Hair follicular keratinocyte (primary cell): ENCODE measurements at places on chromosomes 6 and 20. TPM values are rescaled to one million over a fixed set of nuclear protein-coding genes. Genes with fewer than 3 reads are reported as not detected.

FILIP1 gene
- not detected in 2 replicates for total RNA-seq

WFDC5 gene
- 0.23 and 1.6 TPM in 2 replicates for total RNA-seq

BMP2 gene
- 5.6 and 9.9 TPM in 2 replicates for total RNA-seq

CST5 gene
- total RNA-seq: not detected in 2 replicates

DLK2 gene
- 36.1 and 47.8 TPM in 2 replicates for total RNA-seq

RFX6 gene
- not detected in 2 replicates for total RNA-seq

SFTA2 gene
- total RNA-seq: not detected in 2 replicates

VWA7 gene
- 0.19 and 0.86 TPM in 2 replicates for total RNA-seq

ACSS2 gene
- total RNA-seq: 114 and 168 TPM in 2 replicates

NINL gene
- total RNA-seq: 2.9 and 6.3 TPM in 2 replicates

MLN gene
- not detected in 2 replicates for total RNA-seq

PKHD1 gene
- total RNA-seq: not detected in 2 replicates

BPIFB6 gene
- not detected in 2 replicates for total RNA-seq

ANKRD60 gene
- not detected in 2 replicates for total RNA-seq

GGTLC1 gene
- not detected in 2 replicates for total RNA-seq

FANCE gene
- total RNA-seq: 14.9 and 17.9 TPM in 2 replicates

TTPAL gene
- 14.0 and 14.3 TPM in 2 replicates for total RNA-seq

LRFN2 gene
- total RNA-seq: 0.04 TPM in 1 of 2 replicates, not detected in the other

OLIG3 gene
- total RNA-seq: not detected in 2 replicates

SLC35D3 gene
- total RNA-seq: not detected in 2 replicates

SMIM13 gene
- total RNA-seq: 7.6 and 8.3 TPM in 2 replicates

CALHM4 gene
- not detected in 2 replicates for total RNA-seq

CTCFL gene
- not detected in 2 replicates for total RNA-seq

ZNF292 gene
- 4.2 and 7.4 TPM in 2 replicates for total RNA-seq

SCRT2 gene
- total RNA-seq: not detected in 2 replicates

GTSF1L gene
- total RNA-seq: not detected in 2 replicates

SYNJ2 gene
- total RNA-seq: 10.2 and 11.0 TPM in 2 replicates

LINC00237 gene
- not detected in 2 replicates for total RNA-seq

LGSN gene
- total RNA-seq: not detected in 2 replicates

DYNLT1 gene
- 107 and 119 TPM in 2 replicates for total RNA-seq

CCR6 gene
- total RNA-seq: not detected in 2 replicates

TTK gene
- total RNA-seq: 25.9 and 28.8 TPM in 2 replicates

TRAPPC3L gene
- 0.70 TPM in 1 of 2 replicates, not detected in the other for total RNA-seq

SLC26A8 gene
- total RNA-seq: not detected in 2 replicates

DDX43 gene
- 0.78 and 1.6 TPM in 2 replicates for total RNA-seq

SLC17A2 gene
- total RNA-seq: not detected in 2 replicates
